Hematopoietic multipotent progenitor cell treated with erythropoietin and hydrocortisone succinate and interleukin-3 and kit ligand, for 6 days (in vitro differentiated cells): ENCODE measurements at places on chromosomes 13 and 19.
A peak's percentile ranks its signal among the peaks of the same experiment; 100 is the strongest.

DNA sequence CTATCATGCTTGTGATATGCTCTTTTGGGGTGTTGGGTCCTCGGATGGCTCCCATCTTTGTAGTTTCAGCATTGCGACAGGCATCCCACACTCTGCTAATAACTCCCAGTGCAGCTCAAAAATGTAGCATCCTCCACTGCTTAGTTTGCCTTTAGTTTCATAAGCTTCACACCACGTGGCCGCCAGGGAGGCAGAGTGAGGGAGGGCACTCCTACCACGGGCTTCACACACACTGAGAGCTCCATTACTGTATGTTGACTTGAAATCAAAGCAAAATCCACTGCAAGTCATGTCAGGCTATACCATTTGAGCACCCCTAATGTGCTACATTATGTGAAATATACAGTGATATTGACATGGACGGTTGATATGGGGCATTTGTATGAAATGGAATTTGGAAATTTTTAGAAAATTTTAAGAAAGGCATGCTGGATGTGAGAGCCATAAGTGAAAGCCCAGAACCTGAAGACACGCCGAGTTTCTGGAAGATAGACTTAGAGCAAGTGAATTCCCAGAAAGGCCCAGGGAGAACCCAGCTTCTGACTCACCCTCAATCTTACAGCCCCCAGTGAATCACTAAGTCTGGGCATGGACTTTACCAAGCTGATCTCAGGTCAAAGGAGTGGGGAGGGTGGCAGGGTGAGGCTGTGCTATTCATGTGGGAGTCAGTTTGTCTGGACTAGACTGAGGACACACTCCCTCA, 94.1 kb downstream of the HSPH1 start:
- no peak for DNase-seq

GRCh38 chr19:31352782-31353651, 3.8 kb upstream of the TSHZ3 start:
- no peak for DNase-seq

DNA sequence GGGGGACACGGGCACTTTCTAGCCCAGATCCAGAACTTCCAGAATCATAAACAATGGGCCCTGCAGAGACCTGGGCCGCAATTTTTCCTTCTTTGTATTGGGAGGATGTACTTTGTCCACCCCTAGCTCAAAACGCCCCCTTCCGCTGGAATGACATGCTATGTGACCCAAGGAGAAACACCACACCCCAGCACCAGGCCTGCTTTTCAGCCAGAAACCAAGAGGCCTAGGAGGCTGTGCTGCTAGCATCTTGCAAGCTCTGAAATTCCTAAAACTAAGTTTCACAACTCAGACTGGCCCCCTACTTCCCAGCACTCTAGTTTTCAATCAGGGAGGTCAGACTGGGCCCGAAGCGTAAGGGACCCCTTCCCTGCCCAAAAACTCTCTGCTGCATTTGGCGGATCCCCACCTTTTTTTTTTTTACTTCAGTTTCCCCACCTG, 538 bp downstream of the LSM4 start:
- DNase-seq: peak; percentile 90

GRCh38 chr19:38849147-38849859, 483 bp downstream of the HNRNPL start:
- DNase-seq: peak; percentile 98

GRCh38 chr19:58350871-58351557, 2.3 kb downstream of the A1BG start:
- no peak for DNase-seq

DNA sequence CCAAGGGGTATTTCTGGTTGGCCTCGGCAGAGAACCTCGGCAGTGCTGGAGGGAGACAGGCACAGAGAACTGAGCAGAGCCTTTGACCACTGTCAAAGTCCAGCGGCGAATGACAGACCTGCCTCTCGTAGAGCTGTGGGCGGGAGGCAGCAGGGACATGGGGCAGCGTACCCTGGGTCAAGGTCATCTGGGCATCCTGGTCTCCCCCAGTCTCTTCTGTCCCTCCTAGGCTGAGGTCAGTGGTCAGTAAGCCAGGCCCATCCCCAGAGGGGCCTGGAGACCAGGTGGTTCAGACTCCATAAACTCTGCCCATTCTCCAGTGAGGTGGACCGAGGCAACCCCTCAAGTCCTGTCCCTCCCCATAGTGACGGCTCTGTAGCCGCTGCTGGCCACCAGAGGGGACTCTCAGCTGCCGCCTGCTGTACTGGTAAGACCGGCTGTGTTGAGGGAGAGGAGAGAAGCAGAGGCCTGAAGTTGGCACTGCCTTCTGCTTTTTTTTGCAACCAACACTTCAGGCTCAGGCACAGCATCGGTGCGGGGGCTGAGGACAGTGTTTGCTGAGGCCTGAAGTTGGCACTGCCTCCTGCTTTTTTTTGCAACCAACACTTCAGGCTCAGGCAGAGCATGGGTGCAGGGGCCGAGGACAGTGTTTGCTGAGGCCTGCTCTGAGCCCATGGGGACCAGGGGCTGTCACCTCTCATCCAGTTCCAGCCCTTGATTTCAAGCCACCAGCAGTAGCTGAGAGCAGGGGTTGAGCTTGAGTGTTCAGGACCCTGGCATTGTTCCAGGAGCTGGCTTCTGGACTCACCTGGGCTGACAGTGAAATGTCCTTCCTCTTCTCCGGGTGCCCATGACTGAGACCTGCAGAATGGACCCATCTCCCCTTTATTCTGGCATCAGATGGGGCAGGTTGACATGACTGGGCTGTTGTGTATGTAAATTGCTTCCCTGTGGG, at the start of gene PGLYRP2:
Gene PGLYRP2, minus strand, starts transcription at position 111 of the 955 bp plus-strand sequence. CDS start 130 bp downstream, outside the sequence.
- DNase-seq: peak; percentile 64

DNA sequence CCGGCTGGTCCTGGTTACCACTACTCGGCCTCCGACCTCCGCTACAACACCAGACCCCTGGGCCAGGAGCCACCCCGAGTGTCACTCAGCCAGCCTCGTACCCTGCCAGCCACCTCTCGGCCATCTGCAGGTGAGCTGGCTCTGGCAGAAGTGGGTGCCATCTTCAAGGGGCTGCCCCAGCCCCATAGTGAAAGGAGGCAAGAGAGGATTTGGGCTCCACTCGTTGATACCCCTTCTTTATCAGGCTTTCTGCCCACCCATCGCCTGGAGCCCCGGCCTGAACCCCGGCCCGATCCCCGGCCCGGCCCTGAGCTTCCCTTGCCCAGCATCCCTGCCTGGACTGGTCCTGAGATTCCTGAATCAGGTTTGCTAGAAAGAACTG, 7.1 kb downstream of the LTBP4 start:
- DNase-seq: no peak

DNA sequence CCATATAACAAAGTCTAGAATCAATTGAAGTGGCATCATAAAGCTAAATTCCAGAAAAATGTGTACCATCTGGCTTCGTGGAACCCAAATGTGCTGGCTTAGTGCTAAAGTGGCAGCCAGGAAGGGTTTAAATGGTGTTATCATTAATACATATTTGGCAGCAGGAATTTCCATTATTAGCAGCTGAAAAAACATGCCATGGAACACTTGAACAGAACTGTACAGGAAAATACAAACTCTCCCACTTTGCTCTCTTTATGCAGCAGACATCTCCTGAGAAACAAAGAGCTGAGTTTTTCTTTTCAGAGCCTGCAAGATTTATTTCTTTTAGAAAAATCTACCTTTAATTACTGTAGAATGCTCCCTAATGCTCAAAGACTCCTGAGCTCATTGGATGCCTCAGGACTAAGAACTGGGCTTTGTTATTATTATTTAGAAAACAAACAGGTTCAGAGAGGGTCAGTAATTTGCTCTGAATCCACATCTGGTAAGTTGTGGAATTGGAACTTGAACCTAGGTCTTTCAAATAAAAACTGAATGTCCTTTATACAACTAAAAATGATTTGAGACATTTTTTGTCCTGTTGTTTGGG, 179.0 kb downstream of the LACC1 start:
- DNase-seq: no peak

GRCh38 chr13:87295636-87296035, 375.5 kb upstream of the SLITRK5 start:
- no peak for DNase-seq

GRCh38 chr13:42355491-42356183, 83.7 kb downstream of the AKAP11 start:
- DNase-seq: no peak

DNA sequence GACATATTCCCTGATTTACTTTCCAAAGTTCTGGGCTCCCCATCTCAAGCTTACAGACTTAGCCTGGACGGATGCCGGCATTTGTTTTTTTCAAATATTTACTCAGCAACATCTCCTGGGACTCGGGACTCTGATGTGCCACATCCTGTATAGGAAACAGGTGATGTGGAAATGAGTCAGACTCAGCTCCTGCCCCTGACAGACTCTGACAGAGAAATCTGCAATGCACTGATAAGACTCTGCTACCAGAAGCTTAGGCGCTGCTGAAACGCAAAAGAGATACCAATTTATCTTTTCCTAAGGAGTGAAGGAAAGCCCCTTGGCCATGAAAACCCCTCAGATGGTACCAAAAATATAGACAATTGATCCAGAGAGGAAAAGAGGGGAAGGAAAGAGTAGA, 16.2 kb downstream of the LAIR2 start:
- DNase-seq: peak; percentile 32

- peak; percentile 86 for DNase-seq
Observed at GRCh38 chr19:12777217-12778016, 2.1 kb upstream of the HOOK2 start.

- DNase-seq: no peak
Observed at GRCh38 chr13:95784161-95784899, 107.4 kb downstream of the DNAJC3 start.

DNA sequence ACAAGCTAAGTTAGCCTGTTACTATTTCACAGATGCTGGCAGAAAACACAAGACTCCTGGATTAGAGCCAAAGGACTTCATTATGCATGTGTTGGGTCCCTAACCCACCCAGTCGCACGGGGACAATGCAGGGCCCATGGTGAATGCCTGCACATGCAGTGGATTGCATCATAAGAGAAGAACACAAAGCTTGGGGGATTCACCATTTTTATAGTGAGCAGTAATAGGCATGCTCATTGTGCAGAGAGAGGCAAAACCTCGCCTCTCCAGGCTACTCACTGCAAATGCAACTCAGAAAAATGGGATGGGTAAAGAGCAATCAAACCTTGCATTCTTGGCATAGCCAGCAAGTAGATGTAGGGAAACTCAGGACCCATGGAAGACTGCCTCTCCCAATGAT, 115.8 kb downstream of the DIAPH3 start:
- DNase-seq: no peak

DNA sequence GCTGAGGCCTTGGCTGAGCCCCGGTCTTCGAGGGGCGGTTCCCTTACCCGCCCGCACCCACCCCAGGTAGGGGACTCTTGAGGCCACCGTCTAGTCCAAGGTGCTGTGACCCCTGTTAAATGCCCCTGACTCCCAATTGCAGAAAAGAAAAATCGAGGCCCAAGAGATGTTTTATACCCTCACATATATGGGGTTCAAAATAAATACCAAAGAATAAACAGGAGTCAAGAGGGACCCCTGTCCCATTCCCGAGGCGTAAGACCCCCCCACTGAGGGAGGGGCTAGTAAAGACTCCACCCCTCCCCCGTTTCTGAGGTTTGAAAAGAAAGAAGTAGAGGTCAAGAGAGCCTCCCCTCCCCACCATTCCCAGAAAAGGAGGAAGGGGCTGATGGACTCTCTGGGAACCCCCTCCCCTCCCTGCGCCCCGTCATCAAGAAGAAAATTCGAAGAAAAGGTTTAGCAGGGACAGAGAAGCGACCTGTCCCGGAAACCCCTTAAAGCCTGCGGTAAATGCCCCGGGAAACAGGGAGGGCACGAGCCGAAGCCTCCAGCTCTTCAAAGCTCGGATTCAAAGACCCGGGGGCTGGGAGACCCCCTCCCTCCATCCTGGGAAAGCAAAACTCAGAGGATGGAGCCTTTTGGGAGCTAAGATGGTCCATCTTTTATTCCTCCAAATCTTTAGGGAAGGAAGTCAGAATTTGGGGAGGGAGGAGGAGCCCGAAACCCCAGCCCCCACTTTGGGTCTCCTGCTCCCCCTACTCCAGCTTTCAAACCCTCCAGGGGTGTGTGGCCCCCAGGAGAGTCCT, 755 bp upstream of the RAB3A start:
- peak; percentile 77 for DNase-seq

DNA sequence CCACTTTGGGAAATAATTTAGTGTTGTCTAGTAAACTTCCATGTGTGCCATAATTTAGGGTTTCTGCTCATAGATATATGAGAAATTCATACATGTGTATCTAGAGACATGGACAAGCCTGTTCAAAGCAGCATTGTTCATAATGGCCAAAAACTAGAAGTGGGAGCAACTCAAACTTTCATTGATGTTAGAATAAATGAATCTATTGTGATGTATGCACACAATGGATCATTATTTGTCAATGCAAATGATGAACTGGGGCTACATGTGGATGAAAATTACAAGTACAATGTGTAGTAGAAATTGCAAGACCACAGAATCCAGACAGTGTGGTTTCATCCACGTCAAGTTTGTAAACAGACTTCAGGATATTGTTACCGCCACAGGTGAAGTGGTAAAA, 284.7 kb downstream of the SLC7A1 start:
- DNase-seq: no peak

DNA sequence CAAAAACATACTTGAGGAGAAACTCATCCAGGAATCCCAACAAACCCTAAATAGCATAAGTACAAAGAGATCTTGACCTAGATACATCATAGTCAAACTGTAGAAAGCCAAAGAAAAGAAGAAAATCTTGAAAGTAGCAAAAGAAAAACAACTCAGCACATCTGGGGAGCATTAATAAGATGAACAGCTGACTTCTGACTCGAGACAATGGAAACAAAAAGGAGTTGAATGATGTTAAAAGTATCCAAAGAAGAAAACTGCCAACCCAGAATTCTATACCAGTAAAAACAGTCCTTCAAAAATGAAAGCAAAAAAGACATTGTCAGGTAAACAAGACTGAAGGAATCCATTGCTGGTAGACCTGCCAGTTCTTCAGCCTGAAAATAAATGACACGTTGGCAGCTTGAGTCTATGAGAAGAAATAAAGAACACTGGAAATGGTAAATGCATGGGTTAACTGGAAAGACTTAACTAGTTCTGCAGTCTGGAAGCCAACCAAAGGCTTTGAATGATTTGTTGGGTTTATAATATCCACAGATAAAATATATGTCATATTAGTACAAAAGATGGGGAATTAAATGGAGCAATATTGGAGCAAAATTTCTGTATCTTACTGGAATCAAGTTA, 46.8 kb downstream of the TSSK6 start:
- DNase-seq: peak; percentile 39

- DNase-seq: no peak
Observed at GRCh38 chr19:3722443-3723109, 14.4 kb downstream of the TJP3 start.

GRCh38 chr13:39036212-39036611, 1.7 kb downstream of the PROSER1 start:
- peak; percentile 62 for DNase-seq

DNA sequence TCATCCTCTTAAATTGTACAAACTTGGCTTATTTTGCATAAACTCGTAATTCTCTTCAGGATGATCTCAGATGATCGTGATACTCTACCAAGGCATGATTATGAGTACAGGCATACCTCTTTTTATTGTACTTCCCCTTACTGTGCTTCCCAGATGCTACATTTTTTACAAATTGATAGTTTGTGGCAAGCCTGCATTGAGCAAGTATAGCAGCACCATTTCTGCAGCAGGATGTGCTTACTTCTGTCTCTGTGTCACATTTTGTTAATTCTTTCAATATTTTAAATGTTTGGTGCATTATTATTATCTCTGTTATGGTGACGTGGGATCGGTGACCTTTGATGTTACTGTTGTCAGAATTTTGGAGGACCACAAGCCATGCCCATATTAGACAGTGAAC, 752.3 kb downstream of the PCDH9 start:
- DNase-seq: no peak
